Caco-2 (cell line): ENCODE measurements at places on chromosomes 13 and 19. TPM values are rescaled to one million over a fixed set of nuclear protein-coding genes. Genes with fewer than 3 reads are reported as not detected.

DNA sequence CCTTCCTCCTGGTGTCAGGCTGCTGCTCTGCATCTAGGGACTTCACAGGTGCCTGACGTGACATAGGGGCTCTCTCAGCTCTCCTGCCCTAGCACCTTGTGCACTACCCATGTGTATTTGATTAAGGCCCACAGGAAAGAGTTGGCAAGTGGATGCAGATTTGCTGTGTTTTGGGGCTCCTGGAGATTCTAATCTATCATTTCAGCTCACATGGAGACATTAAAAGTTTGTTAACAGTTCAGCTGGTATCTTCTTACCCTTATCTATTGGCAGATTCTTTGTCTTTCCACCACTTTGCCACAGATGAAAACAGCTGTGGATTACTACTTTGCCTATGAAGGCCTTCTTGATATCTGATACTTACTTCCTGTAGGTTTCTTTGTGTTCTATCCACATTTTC, 41.9 kb downstream of the WASF3 start:
- no peak overlapping the region for H3K27ac ChIP-seq
- DNase-seq, result no peak
- H3K36me3 ChIP-seq, result no peaks in the 10 kb centered on the region
- no peaks in the 10 kb centered on the region for H3K27me3 ChIP-seq
- H3K4me1 ChIP-seq, result no peaks in the 10 kb centered on the region

- H3K4me1 ChIP-seq, result no peaks in the 10 kb centered on the region
- no peak overlapping the region for H3K27ac ChIP-seq
- no peak for DNase-seq
- H3K36me3 ChIP-seq, result peaks cover 2% of the 10 kb centered on the region; the same call in 1 of the 2 replicates
These were observed 22.7 kb downstream of the SLC25A15 start for GRCh38 chr13:40812102-40812501.

GRCh38 chr13:32124743-32125142, 93.2 kb downstream of the FRY start:
- no peak overlapping the region for H3K27ac ChIP-seq
- no peak for DNase-seq
- no peak overlapping the region for H3K4me3 ChIP-seq
- H3K4me1 ChIP-seq, result no peaks in the 10 kb centered on the region
- no peaks in the 10 kb centered on the region for H3K27me3 ChIP-seq

DNA sequence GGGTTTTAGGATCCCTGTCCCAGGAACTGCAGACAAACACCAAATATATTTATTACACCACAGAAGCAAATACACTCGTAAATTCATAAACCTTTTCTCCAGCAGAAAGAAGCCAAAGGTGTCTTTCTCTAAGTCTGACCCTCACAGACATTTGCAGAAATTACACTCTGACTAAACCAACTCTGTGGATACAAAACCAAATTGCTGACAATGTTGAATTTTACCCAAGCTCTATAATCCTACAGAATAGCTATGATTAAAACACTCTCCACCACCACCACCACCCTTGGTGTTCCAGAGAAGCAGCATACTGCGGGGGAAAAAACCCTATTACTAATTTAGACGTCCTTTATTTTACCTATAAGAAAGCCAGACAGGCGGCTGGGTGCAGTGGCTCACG, 5.2 kb downstream of the ZNF564 start:
- H3K4me1 ChIP-seq, result no peaks in the 10 kb centered on the region
- DNase-seq, result no peak
- H3K27ac ChIP-seq, result no peak overlapping the region
- no peak overlapping the region for H3K4me3 ChIP-seq

Gene GPR12
- total RNA-seq, result not detected in 2 replicates

GRCh38 chr19:7294558-7295212, 471 bp upstream of the INSR start:
- H3K27ac ChIP-seq, result peak overlapping the region; percentile 87
- H3K4me1 ChIP-seq, result peaks cover 9% of the 10 kb centered on the region; the same call in 1 of the 2 replicates
- peak overlapping the region; percentile 61 for H3K4me3 ChIP-seq
- no peaks in the 10 kb centered on the region for H3K36me3 ChIP-seq
